ENCODE measurements at places on chromosomes 1 and 21.

DNA sequence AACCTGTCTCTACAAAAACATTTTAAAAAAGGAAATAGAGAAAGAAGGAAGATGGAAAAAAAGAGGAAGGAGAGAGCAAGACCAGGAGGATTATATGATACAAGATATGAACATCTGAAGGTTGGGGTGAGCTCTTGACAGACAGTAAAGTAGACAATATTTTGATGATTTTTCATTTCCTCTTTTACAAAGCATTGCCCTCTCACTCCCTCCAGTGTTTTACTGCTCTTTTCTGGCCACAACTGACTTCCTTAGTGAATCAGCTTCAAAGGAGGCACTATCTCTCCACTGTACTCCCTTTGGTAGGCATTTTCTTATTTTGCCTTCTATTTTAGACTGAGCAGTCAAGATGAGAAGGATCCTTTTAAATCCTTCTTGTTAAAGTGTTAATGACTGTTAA, 296.7 kb downstream of the KCTD3 start:
- DNase-seq = no peak

DNA sequence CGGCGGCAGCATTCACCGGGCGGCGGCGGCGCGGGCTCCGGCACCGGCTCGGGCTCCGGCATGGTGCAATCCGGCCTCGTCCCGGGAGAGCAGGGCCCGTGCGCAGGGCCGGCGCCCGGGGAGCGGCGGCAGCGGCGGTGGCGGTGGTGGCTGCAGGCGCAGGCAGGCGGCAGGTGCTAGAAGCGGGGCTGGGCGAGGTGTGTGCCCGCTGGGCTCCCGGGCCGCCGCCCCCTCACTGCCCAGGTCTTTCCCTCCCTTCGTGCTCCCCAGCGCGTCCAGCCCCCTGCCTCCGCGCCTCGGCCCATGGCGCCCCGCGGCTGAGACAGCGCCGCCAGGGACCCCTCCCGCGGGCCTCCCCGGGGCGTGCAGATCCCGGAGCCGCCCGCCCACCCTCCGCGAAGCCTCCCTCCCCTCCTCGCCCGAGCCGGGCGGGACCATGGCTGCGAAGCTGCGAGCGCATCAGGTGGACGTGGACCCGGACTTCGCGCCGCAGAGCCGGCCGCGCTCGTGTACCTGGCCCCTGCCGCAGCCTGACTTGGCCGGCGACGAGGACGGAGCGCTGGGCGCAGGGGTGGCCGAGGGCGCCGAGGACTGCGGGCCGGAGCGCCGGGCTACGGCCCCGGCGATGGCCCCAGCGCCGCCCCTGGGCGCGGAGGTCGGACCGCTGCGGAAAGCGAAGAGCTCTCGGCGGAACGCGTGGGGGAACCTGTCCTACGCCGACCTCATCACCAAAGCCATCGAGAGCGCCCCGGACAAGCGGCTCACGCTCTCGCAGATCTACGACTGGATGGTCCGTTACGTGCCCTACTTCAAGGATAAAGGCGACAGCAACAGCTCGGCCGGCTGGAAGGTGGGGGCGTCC, 492 bp downstream of the FOXO6 start:
- DNase-seq = no peak

DNA sequence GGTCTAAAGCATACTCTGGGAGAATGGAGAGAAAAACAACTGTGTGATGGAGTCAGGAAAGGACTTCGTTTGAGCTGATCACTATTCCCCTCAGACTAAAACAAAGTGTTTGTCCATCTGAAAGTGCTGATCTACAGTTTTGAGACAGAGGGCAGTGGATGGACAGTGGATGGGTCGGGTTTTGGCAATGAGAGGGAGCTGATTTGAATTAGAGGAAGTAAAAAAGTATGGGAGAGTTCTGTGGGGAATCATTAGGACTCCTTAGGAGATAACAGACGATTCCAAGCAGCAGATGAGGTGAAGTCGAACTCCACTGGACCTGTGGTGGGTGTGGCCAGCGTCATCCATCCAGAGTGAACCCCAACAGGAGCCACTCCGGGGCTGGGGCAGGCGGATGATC, 62.3 kb downstream of the PTGS2 start:
- no peak for DNase-seq

DNA sequence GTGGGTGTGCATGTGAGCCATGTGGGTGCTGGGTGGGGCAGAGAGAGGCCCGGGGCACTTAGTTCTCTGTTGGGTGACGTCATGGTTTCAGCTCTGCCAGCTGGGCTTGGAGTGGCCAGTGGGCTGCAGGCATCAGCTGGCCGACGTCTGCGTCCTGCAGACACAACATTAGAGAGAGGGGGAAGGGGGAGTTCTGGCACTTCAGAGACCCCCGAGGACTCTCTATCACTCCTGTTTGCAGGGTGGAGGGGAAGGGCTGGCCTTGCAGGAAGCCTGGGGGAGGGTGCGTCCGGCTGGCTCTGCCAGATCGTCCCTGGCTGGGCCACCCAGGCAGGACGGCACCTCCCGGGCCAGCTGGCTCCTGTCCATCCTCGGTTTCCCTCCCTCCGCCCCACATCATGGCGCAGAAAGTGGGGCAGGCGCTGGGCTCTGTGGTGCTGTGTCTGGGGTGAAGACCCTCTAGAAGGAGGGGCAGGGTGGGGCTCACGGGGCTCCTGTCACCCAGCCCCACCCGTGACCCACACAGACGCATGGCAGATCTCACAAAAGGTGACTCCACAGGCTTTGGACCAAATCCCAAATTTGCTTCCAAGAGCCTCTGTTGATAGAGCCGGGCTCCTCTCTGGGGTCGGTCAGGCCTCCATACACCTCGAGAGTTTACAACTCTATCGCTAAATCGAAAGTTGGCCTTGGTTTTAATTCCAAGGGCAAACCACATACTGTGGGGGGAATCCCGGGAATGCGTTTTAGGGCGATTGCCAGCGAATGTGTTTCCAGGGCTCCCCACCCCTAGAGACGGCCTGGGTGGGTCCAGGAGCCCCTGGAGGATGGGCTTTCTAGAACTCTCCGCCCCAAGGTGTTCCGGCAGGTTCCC, 73.4 kb upstream of the TTC34 start:
- no peak for DNase-seq

- DNase-seq = no peak
Measured at GRCh38 chr1:9767964-9768668, 55.6 kb downstream of the CLSTN1 start.

DNA sequence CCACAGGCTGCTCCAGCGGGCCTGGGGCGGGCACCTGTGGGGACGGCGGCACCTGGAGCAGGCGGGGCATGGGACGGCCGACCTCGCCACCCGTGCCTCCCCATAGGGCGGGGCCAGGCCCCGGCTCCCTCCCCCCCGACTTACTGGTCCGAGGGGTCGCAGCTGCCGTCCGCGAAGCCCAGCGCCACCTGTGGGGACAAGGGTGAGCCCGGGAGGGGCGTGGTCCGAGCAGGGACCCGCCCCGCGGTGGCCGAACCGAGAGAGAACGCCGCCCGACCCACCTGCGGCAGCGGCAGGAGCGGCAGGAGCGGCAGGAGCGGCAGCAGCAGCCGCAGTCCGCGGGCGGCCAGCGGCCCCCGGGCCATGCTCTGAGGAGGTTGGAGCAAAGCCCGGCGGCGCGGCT, at the start of gene TMEM52:
Gene TMEM52, minus strand, starts transcription at position 379 of the 403 bp plus-strand sequence. Its CDS starts 14 bp downstream, at position 365.
- DNase-seq = no peak

- no peak for DNase-seq
Measured at GRCh38 chr1:223271085-223271781, 92.7 kb downstream of the SUSD4 start.

DNA sequence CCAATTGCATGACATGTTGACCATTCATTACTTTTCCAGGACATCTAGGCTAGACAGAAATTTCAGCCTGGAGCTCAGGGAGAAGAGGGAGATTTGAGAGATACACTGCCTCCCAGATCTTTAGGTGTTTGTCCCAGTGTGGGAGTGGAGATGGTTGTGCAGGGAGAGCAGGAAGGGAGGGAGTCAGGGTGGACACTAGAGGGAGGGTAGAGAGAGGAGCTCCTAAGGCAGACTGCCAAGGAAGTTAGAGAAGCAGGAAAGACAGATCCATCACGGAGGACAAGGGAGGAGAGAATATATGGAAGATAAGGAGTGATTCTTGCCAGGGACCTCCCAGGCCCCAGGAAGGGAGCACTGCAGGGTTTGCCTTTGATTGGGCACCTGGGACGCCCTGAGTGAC, 8.7 kb downstream of the CDCA8 start:
- no peak for DNase-seq

DNA sequence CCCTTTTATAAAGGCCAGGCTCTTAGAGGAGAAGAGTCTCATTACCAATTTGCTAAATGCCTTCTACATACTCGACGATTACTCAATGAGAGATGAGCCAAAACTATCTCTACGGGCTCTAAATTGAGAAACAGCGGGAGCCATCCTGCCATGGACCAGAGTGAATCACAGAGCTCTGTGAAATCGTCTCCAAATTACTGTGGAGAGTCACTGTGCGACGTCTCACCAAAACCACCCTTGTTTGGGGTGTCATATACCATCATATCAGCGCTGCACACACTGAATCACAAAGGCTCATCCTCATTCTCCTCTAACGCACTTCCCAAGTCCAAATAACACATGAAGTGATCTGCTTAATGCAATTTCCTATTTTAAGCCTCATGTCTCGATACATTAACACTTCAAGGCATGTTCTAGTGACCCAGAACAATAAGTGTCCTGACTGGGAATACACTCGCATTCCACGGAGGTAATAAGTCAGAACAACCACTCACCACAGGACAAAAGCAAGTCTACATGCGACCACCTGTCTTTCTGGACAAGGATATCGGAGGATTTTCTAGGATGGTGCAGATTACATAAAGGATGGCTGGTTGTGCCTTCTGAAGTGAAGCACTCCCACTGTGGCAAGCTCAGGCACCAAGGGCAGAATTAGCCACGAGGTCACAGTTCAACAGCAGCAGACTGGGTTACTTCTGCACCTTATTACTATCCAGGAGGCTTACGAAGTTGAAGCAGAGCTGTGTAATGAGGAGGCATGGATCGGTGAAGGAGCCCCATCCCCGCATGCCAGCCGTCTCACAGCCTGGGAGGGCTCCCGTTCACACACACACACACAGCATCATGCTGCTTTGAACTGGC, 44.3 kb downstream of the NID1 start:
- no peak for DNase-seq

GRCh38 chr1:31122741-31123140, 57.2 kb upstream of the PUM1 start:
- DNase-seq = no peak

- no peak for DNase-seq
Measured at GRCh38 chr1:153790966-153791647, 15.9 kb downstream of the SLC27A3 start.

DNA sequence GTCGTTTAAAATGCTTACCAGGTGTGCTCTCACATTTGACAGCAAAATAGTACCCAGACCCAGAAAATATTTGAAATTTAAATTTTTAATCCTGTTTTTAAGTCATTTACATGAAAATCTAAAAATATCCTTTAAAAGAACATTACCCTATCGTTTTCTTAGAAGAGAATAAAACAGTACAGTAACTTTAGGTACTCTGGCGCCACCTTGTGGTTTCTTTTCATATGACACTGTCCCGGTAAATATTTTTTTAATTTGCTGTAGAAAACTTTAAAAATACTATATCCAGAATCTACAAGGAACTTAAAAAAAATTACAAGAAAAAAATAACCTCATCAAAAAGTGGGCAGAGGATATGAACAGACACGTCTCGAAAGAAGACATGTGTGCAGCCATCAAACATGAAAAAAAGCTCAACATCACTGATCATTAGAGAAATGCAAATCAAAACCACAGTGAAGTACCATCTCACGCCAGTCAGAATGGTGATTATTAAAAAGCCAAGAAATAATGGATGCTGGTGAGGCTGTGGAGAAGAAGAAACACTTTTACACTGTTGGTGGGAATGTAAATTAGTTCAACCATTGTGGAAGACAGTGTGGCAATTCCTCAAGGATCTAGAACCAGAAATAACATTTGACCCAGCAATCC, 129.2 kb downstream of the RGS21 start:
- DNase-seq = no peak

GRCh38 chr1:54781023-54781723, 16.9 kb upstream of the PARS2 start:
- DNase-seq = no peak

GRCh38 chr1:59994302-59995198, 68.0 kb upstream of the CYP2J2 start:
- DNase-seq = no peak

DNA sequence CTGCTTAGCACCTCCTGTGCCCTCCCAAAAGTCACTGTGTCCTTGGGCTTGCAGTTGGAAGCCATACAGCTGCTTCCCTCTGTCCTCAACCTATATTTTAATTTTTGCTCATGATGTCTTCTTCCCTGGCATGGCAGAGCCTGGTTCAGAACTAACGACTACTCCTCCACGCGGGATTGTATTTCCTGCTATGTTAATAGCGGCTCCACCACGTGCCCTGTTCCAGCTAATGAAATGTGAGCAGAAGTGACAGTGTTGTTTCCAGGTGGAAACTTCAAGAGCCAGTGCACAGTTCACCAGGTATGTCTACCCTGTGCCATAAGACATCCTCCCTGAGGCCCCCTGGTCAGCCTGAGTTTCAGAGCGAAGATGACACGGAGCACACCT, 52.1 kb downstream of the DHRS3 start:
- no peak for DNase-seq

GRCh38 chr1:25933479-25934365, 27.5 kb upstream of the STMN1 start:
- no peak for DNase-seq

GRCh38 chr1:164868990-164869389, 310.0 kb downstream of the PBX1 start:
- DNase-seq = no peak

GRCh38 chr1:76203127-76203526, 128.6 kb downstream of the ST6GALNAC3 start:
- DNase-seq = no peak

- DNase-seq = no peak
Measured at GRCh38 chr1:152770411-152770810, 4.5 kb upstream of the LCE1F start.

DNA sequence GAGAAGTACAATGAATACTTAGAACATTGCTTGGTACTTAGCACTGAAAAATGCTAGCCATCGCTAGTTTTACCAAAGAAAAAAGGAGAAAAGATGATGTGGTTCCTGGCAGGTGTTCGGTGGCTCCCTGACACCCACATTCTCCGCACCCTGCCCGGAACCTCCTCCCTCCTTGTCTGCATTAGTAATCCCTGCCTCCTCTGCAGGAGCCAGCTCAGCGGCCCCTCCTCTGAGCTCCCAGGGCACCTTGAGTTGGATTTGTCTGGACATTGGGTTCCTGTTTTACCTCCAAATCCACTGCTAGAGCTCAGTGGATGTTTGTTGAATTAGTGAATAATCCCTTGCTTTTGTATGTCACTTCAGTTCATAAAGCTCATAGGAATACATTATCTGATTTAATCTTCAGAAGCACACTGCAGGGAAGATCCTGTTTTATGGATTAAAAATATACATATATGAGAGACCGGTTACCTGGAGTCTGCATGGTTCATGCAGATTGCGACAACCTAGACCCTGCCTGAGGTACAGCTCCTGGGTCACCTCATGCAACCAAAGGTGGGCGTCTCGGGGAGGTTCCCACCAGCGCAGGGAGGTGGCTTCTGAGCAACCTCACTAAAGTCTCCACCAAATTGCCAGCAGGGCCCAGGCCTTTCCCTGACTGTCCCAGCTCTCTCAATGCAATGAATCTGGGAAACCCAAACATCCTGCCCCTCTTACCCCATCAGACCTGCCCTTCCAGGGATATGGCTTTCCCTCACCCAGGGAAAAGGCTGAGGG, 24.2 kb downstream of the PCAT6 start:
- DNase-seq = no peak

Data from cortex of kidney (tissue), 1 donor.